Panc1 (cell line): ENCODE measurements at places on chromosomes 5 and 9. TPM values are rescaled to one million over a fixed set of nuclear protein-coding genes. Genes with fewer than 3 reads are reported as not detected.

DNA sequence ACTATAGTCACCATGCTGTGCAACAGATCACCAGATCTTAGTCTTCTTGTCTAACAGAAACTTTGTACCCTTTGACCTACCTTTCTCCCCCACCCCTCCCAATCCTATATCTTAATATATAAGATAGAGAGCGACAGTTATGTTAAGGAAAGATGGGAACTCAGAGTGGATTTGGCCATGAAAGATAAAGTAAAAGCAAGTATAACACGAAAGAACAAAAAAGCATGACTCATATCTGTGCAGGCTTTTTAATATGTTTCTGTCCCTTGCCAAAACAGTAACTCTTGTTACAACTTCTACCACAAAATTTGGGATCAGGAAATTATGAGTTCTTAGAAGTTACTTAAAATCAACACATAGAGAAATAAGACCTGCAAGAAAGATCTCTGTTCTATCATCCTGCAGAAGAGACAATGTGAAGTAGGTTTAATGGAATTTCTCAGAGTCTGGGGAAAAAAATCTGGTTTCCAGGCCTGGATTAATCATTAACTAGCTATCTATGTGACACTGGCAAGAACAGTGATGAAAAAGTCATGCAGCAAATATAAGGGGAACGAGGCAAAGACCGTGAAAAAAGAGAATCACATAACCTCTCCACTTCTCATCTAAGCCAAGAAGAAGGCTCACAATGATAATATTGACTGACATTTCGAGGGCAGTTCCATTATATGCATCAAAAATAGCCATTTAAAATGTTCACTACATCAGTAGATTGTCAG is 18.6 kb downstream of the BAAT start:
- no peaks in the 10 kb centered on the region for H3K27me3 ChIP-seq
- DNase-seq, result no peak
- H3K4me3 ChIP-seq, result no peak overlapping the region
- H3K36me3 ChIP-seq, result no peaks in the 10 kb centered on the region
- H3K27ac ChIP-seq, result no peak overlapping the region

SEC16A gene
- total RNA-seq, result 76.5 TPM

GRCh38 chr9:98678244-98678842 is 30.4 kb downstream of the GABBR2 start:
- no peaks in the 10 kb centered on the region for H3K27me3 ChIP-seq
- no peaks in the 10 kb centered on the region for H3K36me3 ChIP-seq
- H3K27ac ChIP-seq, result no peak overlapping the region
- H3K4me1 ChIP-seq, result no peaks in the 10 kb centered on the region

DNA sequence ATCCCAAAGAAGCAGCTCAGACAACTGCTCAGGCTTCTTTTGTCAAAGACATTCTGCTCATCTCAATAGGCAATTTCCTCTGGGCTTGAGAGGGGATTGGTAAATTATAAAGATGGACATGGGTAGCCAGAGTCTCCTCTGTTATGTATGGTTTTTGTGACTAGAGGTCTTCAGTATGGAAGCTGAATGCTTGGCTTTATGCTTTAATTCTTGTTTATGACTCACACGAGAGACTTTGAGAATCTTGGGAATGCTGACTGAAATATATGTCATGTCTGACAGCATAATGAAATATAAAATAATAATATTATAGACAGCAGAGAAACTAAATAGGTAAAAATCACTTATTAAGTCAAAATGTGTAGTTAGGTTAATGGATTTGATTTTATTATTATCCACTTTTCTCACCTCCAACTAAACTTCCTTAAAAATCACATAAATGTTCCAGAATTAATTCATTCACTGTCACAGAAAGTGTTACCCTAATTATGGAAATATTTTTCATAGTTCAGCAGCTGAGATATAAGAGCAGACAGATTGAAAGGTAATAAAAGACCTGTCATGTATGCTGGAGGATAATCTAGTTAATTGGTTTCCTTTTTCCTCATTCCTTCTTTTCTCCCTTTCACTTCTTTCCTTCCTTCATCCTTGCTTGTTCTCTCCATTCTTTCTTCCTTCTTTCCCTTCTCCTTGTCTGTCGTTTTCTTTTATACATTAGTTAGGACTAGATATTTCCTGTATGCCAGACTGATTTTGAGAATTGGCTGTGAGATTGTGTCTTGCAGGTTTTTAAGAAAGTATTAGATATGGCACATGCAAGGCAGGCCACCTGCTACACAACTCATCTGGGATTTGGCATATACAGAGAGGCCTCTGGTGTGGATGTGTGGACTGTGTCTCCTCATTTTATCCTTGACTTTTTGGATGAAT is 1866.1 kb upstream of the NUDT12 start:
- DNase-seq, result no peak
- no peaks in the 10 kb centered on the region for H3K27me3 ChIP-seq
- H3K4me1 ChIP-seq, result no peaks in the 10 kb centered on the region
- H3K27ac ChIP-seq, result no peak overlapping the region
- H3K4me3 ChIP-seq, result no peak overlapping the region
- H3K36me3 ChIP-seq, result no peaks in the 10 kb centered on the region; the same call in 1 of the 2 replicates

PCDHGA1 gene
- total RNA-seq, result 0.92 TPM

GRCh38 chr9:87517732-87518131 is 20.1 kb downstream of the DAPK1 start:
- DNase-seq, result no peak
- no peaks in the 10 kb centered on the region for H3K27me3 ChIP-seq
- H3K4me1 ChIP-seq, result no peaks in the 10 kb centered on the region
- no peak overlapping the region for H3K4me3 ChIP-seq
- no peak overlapping the region for H3K27ac ChIP-seq
- H3K36me3 ChIP-seq, result no peaks in the 10 kb centered on the region

- DNase-seq, result no peak
- no peak overlapping the region for H3K4me3 ChIP-seq
- no peaks in the 10 kb centered on the region for H3K4me1 ChIP-seq
- no peaks in the 10 kb centered on the region for H3K27me3 ChIP-seq
- no peak overlapping the region for H3K27ac ChIP-seq
- no peaks in the 10 kb centered on the region for H3K36me3 ChIP-seq
Measured at GRCh38 chr5:35393901-35394300, 163.6 kb upstream of the PRLR start.
